GM23338 (cell line): ENCODE measurements at places on chromosomes 5 and 9. TPM values are rescaled to one million over a fixed set of nuclear protein-coding genes. Genes with fewer than 3 reads are reported as not detected.

CCNI2 gene
- total RNA-seq = 0.74 and 2.5 TPM in 2 replicates

BSPRY gene
- 6.6 and 7.7 TPM in 2 replicates for total RNA-seq

FAM221B gene
- not detected in 2 replicates for total RNA-seq

FLT4 gene
- 13.8 and 17.3 TPM in 2 replicates for total RNA-seq

RRAGA gene
- 22.6 and 24.7 TPM in 2 replicates for total RNA-seq

CAMK4 gene
- total RNA-seq = 5.0 and 7.3 TPM in 2 replicates

DRD1 gene
- 0.14 TPM in 1 of 2 replicates, not detected in the other for total RNA-seq

SHISAL2B gene
- 3.9 and 12.3 TPM in 2 replicates for total RNA-seq

PIGO gene
- total RNA-seq = 13.6 and 18.9 TPM in 2 replicates

PCAT7 gene
- total RNA-seq = 3.3 and 5.5 TPM in 2 replicates

CAVIN4 gene
- 6.0 and 7.9 TPM in 2 replicates for total RNA-seq

IL4 gene
- total RNA-seq = not detected in 2 replicates

OLFM1 gene
- total RNA-seq = 30.4 and 40.1 TPM in 2 replicates

PLPPR1 gene
- 2.0 and 3.7 TPM in 2 replicates for total RNA-seq

ZNF346 gene
- total RNA-seq = 21.6 and 27.2 TPM in 2 replicates

CHSY3 gene
- total RNA-seq = 2.3 and 3.0 TPM in 2 replicates

OR1K1 gene
- not detected in 2 replicates for total RNA-seq

DDX31 gene
- total RNA-seq = 21.6 and 23.5 TPM in 2 replicates

CACFD1 gene
- 12.0 and 18.2 TPM in 2 replicates for total RNA-seq

SEC24A gene
- 36.5 and 37.4 TPM in 2 replicates for total RNA-seq

WDR31 gene
- 0.47 and 0.63 TPM in 2 replicates for total RNA-seq

CDC20B gene
- not detected in 2 replicates for total RNA-seq

SLC25A2 gene
- total RNA-seq = not detected in 2 replicates

PCDHA10 gene
- 11.6 and 12.2 TPM in 2 replicates for total RNA-seq

HABP4 gene
- 7.7 and 9.9 TPM in 2 replicates for total RNA-seq

STOML2 gene
- 210 and 221 TPM in 2 replicates for total RNA-seq

GABRB2 gene
- total RNA-seq = 0.04 and 0.94 TPM in 2 replicates

RNF44 gene
- 78.5 and 104 TPM in 2 replicates for total RNA-seq

FAM169A gene
- 78.7 and 97.7 TPM in 2 replicates for total RNA-seq

ERAP2 gene
- total RNA-seq = not detected in 2 replicates

COL27A1 gene
- 12.9 and 18.0 TPM in 2 replicates for total RNA-seq

NIPAL4 gene
- 0.21 and 0.27 TPM in 2 replicates for total RNA-seq

KCNV2 gene
- total RNA-seq = not detected in 2 replicates

TUSC1 gene
- 7.3 and 8.9 TPM in 2 replicates for total RNA-seq

CYLC2 gene
- not detected in 2 replicates for total RNA-seq

SLC46A2 gene
- not detected in 2 replicates for total RNA-seq

NDUFB6 gene
- total RNA-seq = 53.8 and 56.5 TPM in 2 replicates

ADCY2 gene
- 49.3 and 74.9 TPM in 2 replicates for total RNA-seq

TTC16 gene
- total RNA-seq = not detected in 2 replicates

HOMER1 gene
- total RNA-seq = 45.1 and 46.3 TPM in 2 replicates

SPATA6L gene
- 0.39 and 1.7 TPM in 2 replicates for total RNA-seq

SV2C gene
- total RNA-seq = 0.07 and 0.12 TPM in 2 replicates

PTGDS gene
- 1.9 TPM in 1 of 2 replicates, not detected in the other for total RNA-seq

TOR1A gene
- 33.9 and 45.7 TPM in 2 replicates for total RNA-seq

WNK2 gene
- 93.4 and 102 TPM in 2 replicates for total RNA-seq

CDKN2A gene
- total RNA-seq = 0.87 and 4.0 TPM in 2 replicates

DNLZ gene
- 21.7 and 53.9 TPM in 2 replicates for total RNA-seq
